ENCODE measurements at places on chromosomes 12 and 14.

GRCh38 chr12:80415466-80415865 is 28.6 kb upstream of the PTPRQ start:
- no peak for DNase-seq

DNA sequence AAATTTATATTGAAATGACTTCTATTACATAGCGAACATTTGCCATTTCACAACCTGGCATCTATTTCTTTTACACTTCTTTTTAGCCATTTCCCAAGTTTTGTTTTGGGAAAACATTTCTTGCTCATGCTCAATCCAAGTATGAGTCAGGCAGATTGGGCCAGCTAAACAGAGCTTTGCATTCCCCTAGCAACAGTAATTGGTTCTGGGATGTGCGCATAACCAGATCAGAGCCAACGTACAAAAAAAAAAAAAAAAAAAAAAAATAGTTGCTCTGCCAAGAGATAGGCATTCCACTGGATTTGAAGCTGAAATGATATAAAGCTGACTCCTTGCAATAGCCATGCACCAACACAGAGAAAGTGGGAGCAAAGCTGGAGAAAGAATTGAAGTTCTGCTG is 37.5 kb downstream of the PLCZ1 start:
- no peak for DNase-seq

- DNase-seq: no peak
These were observed 56.1 kb downstream of the BMP4 start for GRCh38 chr14:53900499-53900898.

GRCh38 chr12:124359671-124360581 is 65.0 kb downstream of the RFLNA start:
- DNase-seq: peak; percentile 36

- DNase-seq: no peak
These were observed 2.4 kb downstream of the FGFR1OP2 start for GRCh38 chr12:26940516-26941214.

- no peak for DNase-seq
These were observed 78.7 kb downstream of the KSR2 start for GRCh38 chr12:117890137-117890536.

- no peak for DNase-seq
These were observed 15.5 kb downstream of the SYT1 start for GRCh38 chr12:78880078-78880477.

DNA sequence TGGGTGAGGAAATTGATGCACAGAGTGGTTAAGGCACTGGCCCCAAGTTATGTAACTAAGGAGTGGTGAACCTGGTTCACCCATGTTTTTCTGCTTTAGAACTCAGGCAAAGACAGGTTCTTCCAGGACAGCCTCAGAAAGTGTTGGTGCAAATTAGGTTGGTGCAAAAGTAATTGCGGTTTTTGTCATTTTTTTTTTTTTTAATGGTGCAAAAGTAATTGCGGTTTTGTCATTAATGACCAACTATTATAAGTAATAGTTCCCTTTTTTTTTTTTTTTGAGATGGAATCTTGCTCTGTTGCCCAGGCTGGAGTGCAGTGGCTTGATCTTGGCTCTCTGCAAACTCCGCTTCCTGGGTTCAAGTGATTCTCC is 5.2 kb upstream of the SSH1 start:
- no peak for DNase-seq

DNA sequence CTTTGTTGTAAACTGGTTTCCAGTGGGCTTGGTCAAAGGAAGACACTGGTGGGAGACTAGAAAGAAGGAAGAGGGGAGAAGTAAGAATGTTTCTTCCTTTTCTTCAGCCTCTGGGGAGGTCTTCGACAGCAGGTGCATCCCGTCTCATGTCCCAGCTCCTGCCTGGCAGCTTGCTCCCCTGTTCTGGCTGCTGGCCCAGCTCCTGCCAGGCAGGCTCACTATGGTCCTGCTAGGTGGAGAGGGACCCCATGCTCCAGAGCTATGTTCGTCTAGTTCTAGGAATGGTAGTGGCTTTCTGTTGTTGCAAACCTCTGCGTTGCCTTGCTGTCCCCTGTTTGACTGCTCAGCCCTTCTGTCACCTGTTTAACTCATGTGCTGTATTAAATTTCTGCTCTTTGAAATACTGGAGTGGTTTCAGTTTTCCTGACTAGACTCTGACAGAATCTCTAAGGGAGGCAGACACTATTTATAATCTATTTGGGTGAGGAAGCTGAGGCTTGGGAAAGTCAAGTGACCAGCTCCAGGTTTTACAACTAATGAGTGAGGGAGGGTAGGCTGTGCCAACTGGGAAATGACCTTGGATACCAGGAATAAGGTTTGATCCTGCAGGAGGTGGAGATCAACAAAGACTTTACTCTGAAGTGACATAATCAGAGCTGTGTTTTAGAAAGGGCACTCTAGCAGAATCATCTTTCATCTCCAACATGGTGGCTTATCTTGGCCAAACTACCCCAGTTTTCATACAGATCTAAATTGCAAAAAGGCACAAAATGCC is 94.7 kb upstream of the DDHD1 start:
- DNase-seq: no peak

DNA sequence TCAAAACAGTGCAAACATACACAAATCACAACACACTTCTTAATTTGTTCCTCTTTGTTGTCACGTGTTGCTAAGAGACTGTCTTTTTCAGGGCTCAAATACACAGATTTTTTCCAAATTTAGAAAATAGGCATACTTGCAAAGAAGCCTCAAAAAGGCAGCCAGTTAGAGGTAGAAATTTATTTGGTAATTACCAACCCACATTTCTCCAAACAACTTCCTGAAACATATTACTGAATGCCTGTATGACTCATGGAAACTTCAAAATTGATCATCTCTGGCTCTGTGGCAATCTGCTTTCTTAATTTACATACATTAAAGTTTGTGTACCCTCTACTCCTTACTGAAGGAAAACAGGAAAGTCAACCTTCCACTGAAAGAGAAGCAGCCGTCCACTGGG is 36.4 kb downstream of the PPM1H start:
- DNase-seq: no peak

DNA sequence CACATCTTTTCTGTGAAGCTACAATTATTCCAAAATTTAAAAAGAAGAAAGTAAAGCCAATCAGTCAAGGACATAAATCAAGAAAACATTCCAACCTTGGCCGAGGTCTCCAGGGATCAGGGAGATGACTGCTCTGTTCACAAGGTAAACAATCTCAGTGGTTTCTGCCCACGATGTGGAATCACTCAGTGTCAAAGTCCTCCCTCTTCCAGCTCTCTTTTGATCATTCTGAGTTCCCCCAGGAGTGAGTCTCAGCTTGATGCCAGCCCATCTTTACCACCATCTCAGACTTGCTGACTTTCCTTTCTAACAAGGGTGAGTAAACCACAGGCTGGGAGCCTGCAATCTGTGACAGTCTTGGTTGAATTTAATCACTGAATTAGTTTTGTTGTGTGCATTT is 4.8 kb upstream of the SERPINA9 start:
- no peak for DNase-seq

GRCh38 chr14:39956372-39956771 is 524.1 kb upstream of the FBXO33 start:
- no peak for DNase-seq
